Urothelium cell line (cell line): ENCODE measurements at places on chromosomes 16 and 17.

GRCh38 chr16:17446661-17447060 is 24.1 kb downstream of the XYLT1 start:
- no peak for DNase-seq

- DNase-seq, result peak; percentile 89
Observed at GRCh38 chr16:1078579-1079021, 6.1 kb downstream of the SSTR5 start.

DNA sequence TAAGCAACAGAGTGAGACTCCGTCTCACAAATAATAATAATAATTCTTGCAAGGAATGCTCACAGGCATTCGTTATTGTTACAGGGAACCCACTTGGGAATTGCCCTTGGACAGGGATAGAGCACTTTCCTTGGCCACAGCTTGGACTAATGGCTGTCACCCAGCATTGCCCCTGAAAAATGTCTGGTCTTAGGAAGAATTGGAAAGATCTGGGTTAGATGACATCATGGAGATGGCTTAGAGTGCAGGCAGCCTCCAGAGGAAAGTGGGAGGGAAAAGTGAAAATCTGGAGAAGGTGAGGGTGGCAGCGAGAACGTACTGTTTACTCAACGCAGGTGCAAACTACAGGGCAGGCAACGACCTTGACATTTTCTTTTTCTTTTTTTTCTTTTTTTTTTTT is 59.3 kb upstream of the MRTFB start:
- no peak for DNase-seq

DNA sequence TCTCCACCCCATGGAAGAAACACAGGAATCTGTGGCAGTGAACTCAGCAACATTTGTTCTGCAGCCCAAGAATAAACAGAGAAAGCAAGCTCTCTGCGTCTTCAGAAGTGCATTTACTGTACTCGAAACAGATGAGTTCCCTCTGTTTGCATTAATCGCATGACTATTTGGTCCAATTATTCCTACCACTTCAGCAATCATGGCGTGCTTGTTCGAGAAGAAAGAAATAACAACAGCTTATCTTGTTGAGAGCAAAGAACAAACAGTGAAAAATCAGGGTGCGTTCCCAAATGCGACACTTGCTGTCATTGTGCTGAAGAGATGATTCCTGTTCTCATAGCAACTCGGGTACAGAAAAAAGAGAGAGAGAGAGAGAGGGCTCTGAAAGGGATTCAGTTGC is 445.3 kb upstream of the MAF start:
- DNase-seq, result no peak

DNA sequence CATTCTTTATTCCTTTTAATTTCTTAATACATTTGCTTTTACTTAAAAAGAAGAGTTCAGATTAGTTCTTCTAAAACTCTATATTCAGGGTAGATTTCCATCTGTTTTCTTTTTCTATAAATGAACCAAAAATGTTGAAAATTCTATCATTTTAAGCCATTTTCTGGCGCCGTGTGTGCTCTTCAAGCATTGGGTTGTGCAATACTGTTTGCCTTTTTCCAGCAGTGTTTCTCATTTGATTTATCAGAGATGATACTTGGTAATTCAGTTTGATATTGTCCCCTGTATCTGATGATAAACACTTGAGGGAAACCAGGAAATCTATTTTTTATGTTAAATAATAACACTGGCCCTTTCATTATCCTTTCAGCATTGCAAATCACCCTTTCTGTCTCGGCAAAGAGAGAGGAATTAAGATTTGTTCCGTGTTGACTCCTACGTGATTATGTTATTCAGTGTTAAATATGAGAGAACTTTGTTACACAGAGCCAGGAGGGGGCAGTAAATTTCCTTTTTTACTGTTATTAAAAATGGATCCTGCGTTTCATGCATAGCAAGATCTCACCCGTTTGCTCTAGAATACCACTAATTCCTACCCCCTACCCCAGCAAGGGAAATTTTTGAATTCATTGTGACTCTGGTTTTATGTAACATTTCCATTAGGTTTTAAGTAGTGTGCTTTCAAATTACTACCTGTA is 606.9 kb upstream of the RBFOX1 start:
- peak; percentile 27 for DNase-seq

DNA sequence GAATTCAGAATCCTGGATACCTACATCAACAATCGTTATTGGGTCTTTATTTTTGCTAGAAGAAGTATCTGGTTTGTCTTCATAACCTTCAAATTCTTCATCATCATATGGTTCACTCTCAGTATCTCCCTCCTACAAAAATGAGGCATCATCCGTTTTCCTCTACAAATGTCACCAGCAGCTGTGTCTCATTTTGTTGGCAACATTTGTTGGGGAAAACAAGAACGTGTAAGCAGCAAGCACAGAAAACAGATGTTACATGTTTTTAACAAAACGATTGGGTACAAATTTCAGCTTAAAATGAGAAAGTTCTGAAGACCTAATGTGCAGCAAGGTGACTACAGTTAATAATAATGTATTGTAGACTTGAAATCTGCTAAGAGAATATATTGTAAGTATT is 8.7 kb downstream of the CCDC47 start:
- no peak for DNase-seq

DNA sequence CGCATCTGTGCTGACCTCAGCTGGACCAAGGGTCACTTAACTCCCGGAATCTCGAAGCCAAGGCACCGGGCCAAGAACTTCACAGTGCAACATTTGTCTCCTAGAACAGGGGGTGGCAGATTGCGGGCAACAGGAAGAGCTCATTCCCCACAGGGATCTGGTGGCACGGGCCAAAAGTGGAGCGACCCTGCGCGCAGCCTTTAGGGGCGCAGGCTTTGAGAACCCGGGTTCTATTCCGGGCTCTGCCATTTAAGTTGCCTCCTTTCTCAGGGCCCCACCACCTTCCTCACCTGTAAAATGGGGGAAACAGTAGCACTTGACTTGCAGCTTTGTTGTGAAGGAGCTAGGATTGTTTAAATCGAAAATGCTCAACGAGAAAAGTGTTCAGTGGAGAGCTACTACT is 651 bp downstream of the SHMT1 start:
- peak; percentile 45 for DNase-seq

DNA sequence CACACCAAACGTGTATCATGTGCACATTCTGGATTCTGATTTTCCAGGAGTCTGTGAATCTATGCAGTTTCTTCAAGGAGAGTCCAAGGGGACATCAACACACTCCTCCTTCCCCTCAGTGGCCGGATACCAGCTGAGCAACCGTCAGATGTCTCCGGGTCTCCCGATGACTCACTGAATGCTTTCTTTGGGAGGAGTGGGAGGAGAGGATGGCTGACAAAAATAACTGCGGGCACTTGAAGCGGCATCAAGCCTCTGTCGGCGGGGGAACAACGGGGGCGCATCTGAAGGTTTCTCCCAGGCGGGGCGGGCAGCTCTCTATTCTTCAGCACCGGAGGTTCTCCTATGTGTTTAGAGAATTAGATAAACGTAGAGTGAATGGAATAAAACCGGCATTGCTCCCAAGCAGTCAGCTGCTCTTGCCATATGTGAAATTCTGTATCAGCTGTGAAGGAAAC is 24.6 kb upstream of the LRRC75A start:
- peak; percentile 79 for DNase-seq

DNA sequence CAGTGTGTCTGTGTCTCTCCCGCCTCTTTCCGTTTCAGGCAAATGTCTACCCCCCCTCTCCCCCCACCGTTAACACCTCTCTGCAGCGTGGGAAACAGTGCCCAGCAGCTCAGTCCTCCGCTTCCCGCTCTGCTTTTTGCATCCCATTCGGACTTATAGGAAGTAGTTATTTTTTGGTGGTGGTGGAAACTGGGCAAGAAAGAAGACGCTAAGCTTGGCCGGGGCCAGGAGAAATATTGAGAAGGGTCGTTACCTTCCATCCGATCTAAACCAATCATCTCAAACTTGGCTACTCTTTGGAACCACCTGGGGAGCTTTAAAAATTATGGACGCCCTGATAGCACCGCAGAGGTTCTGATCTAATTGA is 499 bp upstream of the HLF start:
- no peak for DNase-seq

GRCh38 chr17:45311760-45312476 is 4.9 kb downstream of the MAP3K14 start:
- DNase-seq, result peak; percentile 43

DNA sequence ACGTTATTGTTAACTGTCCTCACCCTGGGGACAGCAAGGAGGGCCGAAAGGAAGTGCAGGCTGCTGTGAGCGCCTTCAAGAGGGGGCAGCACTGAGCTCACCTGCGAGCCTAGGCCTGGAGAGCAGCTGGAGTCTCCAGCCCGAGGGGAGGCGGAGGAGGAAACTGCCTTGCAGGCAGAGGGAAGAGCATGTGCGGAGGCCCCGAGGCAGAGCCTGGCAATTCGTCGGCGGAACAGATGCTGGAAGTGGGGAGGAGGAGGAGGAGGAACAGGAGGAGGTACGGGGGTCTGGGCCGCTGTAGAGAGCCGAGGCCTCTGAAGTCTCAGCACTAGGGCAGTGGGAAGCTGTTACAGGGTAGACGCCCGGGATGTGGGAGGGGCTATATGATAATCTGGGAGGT is 49.6 kb upstream of the PLCG2 start:
- DNase-seq, result no peak

DNA sequence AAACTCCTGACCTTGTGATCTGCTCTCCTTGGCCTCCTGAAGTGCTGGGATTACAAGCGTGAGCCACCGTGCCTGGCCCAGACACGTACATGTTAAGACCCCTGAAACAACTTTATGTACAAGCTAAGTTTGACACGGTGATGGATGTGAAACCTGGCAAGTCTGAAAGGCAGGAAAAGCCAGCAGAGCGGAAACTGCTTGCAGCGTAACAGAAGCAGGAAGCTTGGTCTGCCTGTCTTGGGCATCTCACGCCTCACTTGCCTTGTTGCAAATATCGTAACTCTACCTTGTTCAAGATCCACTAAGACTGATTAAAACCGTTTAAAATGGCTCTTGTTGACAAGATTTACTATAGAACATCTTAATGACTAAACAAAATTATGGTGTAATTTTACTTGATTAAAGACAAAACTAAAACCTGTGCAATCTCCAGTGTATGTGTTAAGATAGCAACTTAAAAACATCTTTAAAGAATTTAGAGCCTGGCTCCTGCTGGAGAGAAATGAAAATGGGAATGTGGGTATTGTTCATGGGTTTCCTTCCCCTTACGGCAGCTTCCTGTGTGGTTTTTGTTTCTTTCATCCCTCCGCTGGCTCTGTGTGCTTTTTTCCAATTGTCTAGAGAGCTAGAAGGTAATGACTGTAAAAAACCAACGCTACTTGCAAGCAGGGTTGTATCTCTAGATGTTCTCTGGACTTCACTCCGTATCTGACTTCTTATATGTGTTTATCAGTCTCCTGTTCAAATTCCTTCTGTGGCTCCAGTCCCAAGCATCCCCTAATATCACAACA is 477.6 kb downstream of the XYLT1 start:
- no peak for DNase-seq

GRCh38 chr17:4833941-4834680 is 971 bp downstream of the MINK1 start:
- peak; percentile 13 for DNase-seq

GRCh38 chr17:66573078-66573477 is 261.8 kb upstream of the CACNG5 start:
- DNase-seq, result no peak

GRCh38 chr17:71935341-71935740 is 185.5 kb upstream of the SOX9 start:
- DNase-seq, result no peak

GRCh38 chr16:75965504-75966374 is 239.4 kb upstream of the CPHXL start:
- DNase-seq, result no peak

DNA sequence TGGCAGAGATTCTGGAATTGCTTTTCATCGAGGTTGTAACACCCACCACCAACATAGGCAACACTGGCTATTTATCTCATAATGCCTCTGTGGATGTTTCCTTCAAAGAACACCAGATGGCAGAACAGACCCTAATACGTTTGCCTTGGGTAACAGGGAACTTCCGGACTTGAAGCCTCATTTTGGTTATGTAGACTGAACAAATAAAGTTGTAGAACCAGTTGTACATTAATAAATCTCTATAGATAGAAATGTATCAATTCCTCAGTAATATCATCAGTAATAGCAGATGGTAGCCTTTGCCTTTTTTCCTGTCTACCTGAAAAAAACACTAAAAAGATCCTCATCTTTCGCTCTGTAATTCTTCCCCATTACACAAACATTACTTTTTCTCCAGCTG is 25.9 kb upstream of the APOH start:
- peak; percentile 70 for DNase-seq
